Muscle of back (tissue), 13 donors: ENCODE measurements at places on chromosomes 4 and X. TPM values are rescaled to one million over a fixed set of nuclear protein-coding genes. Genes with fewer than 3 reads are reported as not detected.

The PHF8 gene
- polyA plus RNA-seq, result 15.4 TPM

GRCh38 chrX:10138726-10139125 is 18.0 kb upstream of the CLCN4 start:
- DNase-seq, result no peak

DNA sequence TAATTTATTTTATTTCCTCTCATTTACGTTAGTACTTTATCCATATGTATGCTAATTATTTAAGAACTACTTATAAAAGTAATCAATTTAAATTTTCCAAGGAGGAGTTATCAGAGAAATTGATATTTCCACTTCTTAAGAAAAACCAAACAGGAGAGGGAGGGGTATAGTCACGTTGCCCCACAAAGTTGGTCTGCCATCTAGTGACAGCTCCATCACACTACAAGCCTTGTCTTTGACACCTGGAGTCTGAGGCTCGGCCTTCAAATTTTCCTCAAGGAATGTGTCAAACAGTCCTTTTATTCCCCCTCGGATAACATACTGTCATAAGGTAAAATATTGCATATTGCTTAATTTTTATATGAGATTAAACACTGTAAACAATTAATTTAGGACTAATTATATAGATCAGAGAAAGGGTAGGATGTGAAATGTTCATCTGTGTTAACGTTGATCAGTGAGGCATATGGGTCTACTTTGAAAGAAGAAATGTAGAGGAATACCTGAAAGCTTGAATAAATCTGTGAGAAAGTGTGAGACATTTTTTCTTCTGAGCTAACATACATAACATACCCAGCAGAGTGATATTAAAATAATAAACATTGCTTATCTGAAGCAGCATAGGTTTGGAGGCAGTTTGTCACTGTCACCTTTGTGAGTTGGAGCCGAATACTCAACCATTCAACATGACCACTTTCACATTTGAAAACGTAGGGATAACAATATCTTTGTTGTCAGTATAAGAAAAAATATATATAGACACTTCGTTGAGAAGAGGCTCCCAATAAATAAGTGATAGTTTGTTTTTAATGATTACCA is 114.4 kb downstream of the GLRA3 start:
- no peak for DNase-seq

DNA sequence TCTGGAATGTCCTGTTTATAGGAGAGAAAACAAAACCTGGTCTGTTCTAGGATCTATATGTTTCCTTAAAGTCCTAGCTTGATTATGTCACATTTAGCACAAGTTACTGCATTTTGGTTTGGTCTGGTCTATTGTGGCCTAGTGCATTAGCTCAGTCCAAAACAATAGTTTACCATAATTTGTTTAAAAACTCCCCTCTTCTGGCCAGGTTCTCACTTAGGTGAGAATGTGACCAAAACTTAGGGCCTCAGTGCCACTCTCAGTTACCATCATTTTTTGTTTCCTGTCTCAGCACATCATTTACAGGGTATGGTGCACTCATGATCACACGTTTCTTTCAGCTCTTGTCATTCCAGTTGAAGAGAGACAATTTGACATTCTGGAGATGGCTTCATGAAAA is 378.5 kb downstream of the KLHL4 start:
- no peak for DNase-seq

- DNase-seq, result peak; percentile 69
These were observed 3.3 kb upstream of the PDGFRA start for GRCh38 chr4:54225598-54226403.

- no peak for DNase-seq
These were observed 36.4 kb upstream of the UNC5C start for GRCh38 chr4:95585016-95585695.

DNA sequence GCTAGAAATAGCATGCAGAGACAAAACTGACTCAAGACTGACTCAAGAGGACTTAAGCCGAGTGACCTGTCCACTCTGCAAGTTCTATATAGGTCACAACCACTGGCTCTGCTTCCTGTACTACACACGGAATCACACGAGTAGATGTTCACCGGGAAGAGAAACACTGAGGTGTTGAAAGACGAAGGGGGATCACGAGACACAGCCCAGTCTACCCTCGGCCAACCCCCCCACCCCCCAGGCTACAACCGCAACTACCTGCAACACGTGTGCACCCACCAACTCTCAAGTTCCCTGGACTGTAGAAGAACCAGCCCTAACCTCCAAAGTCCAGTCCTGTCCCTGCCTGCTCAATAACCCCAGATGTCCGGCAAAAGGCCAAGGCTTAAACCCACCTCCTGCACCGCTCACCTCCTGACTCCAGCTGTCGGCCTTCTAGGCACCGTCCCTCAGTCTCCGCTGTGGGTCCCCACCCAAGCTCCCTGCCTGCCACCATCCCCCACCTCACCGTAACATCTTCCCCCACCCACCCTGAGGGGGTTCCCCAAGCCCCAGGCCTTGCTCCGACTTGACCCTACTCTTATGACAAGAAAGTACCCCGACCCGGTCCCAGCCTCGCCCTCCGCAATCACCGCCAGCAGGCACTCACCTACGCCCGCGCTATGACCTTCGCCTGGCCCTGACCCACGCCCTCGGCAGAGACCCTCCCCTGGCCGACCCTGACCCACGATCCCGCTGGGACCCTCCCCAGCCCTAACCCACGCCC is 739 bp downstream of the GAK start:
- DNase-seq, result no peak

The NHSL2 gene
- polyA plus RNA-seq, result 10.3 TPM

DNA sequence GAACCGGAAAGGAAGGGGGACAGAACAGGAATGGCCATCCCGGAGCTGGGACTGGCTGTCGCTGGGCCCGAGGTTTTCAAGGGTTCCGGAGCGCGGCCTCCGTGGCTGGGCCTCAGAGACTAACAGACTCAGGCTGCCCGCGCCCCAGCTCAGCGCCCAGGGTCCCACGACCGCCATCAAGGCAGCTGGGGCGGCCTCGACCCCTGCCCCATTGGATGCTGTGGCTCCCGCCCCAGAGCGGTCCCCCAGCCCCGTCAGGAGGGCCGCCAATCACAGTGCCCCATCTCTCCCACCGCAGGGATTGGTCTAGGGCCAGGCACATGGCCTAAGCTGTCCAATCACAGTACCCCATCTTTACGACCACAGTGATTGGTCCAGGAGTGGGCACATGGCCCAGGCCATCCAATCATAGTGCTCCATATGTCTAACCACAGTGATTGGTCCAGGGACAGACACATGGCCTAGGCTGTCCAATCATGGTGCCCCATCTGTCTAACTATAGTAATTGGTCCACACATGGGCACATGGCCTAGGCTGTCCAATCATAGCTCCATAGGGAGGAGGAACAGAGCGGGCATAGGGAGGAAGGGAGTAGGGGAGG is 105.3 kb upstream of the NKX1-1 start:
- DNase-seq, result peak; percentile 10

- no peak for DNase-seq
These were observed 135.4 kb upstream of the PSAPL1 start for GRCh38 chr4:7569810-7570783.

DNA sequence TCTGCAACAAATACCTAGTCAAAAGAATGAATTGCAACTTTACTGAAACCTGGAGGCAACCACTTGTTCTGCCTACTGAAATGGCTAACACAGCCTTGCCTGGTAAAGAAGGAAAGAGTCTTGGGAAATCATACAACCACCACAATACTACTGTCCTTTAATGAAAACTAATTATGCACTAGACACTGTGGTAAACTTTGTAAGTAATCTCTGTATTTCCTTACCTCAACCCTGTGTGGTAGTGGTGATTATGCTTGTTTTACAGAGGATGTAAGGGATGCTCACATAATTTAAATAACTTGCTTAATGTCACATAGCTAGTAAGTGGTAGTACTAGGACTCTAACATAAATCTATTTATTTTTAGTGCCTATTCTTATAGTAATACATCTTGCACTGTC is 44.7 kb downstream of the TMEM156 start:
- no peak for DNase-seq

GRCh38 chr4:75370576-75370975 is 143.6 kb downstream of the RCHY1 start:
- DNase-seq, result peak; percentile 45

The MAGEC2 gene
- polyA plus RNA-seq, result not detected

DNA sequence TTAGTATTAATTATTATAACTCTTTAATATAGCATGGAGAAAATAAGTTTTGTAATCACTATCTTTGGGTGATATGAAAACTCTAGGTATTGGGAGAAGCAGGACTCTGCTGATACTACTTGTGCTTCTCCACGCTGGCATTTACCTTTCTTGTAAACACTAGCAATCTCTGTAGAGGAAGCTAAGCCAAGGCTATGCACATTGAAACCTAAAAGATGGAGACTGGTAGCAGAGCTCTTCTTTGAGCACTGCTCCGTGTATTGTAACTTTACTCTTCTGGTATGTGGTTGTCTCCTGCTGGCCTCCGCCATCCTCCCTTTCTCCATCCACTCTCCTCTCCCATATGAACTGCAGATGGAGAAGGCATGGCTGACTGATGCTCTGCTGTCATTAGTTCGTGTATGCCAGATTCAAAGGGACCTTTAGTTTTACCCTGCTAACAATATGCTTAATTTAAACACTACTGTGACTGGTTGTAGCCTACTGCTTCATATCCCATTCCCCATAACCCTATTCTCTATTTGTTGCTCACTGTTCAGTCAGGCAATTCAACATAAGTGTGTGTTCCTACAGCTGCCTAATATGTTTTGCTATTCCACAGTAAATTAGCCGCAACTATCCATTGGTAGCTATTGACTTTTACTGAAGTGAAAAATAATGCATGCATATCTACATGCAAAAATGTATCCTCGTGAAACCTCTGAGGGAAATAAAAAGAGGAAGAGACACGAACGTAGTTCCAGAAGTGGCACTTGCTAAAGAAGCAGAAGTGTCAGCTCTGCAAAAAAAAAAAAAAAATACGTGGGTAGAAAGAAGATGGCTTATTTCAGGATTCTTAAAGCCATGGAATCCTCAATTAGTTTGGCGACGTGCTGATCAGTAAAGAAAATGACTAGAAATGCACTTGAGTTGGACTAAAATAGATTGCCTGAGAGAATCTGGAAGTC is 55.6 kb upstream of the CCSER1 start:
- no peak for DNase-seq

DNA sequence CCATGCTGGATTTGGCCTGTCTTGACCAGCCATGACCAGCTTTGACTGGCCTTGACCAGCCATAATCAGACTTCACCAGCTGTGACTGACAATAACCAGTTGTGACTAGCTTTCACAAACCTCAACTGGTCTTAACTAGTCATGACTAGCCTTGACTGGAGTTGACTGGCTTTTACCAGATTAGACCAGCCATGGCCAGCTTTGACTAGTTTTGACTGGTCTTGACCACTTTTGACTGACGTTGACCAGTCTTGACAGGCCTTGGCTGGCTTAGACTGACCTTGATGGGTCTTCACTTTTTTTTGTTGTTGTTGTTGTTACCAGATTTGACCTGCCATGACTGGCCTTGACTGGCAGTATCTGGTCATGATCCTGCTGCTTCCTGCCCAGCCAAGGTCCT is 67.4 kb downstream of the RLIM start:
- DNase-seq, result no peak
